Stimulated activated CD4-positive, alpha-beta T cell treated with anti-CD3 and anti-CD28 coated beads, Interleukin-4, amount 100 ng/mL, for 24 hours (primary cell): ENCODE measurements at places on chromosomes 1 and 21.

DNA sequence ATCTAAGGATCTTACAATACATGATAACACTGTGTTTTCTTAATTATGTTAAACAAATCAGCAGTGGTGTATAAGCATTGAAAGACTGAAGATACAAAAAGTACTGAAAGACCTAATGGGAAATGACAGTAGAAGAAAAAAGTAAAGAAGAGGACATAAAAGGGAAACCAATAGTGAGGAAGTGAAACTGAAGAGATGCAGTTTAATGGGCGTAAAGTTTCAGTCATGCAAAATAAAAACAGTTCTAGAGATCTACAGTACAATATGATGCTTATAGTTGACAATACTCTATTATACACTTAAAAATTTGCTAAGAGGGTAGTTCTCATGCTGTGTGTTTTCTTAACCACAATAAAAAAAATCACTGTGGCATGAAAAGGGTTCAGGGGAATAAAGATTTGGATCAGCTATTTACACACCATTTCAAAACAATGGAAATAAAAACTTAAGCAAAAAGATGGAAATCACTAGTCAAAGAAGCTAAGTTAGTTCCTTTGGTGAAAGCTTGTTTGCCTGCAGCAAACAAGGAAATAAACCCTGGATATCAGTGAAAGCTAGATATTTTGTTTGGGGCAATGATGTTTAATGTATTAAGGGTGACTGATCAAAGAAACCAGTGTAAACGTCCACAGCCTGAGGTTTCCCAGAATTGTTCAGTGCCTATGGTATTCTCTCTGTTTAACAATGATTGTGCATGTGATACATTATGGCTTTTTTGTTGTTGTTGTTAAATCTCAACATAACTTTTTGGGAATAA is 1160.8 kb upstream of the ADGRL2 start:
- DNase-seq: no peak

DNA sequence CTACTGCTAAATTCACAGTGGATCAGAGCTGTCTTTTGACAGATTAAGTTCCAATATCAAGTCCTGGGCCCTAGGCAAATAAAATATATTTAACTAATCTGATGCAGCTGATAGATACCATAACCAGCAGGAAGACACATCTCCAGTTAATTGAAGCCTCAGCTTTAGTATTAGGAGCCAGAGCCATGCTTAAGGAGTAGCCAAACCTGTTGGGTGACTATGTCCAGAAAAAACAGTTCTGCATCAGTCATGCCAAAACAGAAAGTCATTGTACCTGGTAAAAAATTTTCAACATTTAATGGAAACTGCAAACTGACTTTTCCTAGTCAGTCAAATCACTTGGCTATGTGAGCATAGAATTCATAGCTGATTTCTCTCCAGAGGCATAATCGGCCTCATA is 200.5 kb upstream of the RUNX1 start:
- no peak for DNase-seq

GRCh38 chr1:150146849-150147542 is 2.7 kb upstream of the PLEKHO1 start:
- no peak for DNase-seq

GRCh38 chr1:154855186-154855851 is 14.8 kb downstream of the KCNN3 start:
- no peak for DNase-seq

DNA sequence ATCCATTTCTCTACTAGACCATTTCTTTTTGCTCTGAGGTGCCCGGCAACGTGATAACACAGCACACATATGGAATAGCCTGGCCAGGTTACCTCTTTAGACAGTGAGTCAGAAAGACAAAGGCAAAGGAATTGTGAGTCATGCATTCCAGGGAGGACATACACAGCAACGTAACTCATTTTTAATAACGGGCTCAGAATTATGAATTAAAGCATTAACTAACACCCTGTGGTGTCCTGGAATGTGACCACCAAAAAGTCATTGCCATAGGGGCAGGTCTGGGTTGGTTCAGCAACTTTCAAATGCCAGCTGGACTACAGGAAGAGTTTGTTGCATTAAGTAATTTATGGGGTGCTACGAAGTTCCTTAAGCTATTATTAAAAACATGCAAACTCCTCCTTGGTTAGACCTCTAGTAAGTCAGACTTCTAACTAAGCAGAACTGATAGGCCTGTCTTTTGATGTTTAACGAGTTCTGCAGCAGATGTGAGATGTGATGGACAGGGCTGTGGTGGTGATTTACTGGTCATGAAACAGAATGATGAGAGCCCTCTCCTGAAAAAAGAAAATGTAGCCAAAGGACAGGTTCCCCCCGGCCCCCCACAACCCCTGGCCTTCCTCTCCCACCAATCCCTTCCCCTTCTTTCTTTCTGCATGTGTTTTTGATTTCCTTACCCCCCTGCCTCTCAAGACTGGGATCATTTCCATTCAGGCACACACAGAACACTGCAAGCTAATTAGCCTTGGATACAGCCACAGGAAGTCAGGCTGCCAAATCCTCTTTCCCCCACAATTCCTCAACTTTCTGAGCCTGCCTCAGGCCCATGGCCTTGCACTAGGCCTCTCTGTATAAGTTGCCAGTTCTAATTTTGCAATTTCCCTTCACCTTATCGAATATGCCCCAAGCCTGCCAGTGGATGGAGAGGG is 88.9 kb upstream of the HAO2 start:
- no peak for DNase-seq

DNA sequence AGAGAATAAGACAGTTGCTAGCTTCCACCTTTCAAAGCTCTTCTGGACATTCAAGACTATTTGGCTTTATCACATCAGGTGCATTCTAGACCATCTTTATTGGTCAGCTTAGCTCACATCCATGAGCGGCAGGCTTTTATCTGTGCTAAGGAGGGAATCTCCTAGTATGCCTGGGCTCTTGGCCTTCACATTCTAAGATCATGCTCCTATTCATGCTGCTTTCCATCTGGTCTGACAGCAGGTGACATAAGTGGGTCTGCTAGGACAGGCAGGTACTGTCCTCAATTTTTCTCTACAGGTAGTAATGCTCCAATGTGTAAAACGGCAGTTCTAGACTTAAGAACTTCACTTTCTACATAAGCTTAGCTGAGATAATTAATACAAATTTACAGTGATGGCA is 39.2 kb upstream of the ADAMTS1 start:
- no peak for DNase-seq

DNA sequence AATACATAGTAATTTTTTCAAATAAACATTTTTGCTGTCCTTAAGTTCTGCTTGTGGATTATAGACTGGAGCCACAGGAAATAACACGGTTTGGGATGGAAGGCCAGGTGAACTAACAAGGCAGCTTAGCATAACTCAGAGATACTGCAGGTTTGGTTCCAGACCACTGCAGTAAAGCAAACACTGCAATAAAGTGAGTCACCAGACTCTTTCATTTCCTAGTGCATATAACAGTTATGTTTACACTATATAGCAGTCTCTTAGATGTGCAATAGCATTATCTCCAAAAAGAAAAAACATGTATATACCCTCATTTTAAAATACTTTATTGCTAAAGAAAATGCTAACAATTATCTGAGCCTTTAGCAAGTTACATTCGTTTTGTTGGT is 22.0 kb downstream of the LRRC42 start:
- DNase-seq: no peak
